ENCODE measurements at places on chromosomes 16 and 17.

DNA sequence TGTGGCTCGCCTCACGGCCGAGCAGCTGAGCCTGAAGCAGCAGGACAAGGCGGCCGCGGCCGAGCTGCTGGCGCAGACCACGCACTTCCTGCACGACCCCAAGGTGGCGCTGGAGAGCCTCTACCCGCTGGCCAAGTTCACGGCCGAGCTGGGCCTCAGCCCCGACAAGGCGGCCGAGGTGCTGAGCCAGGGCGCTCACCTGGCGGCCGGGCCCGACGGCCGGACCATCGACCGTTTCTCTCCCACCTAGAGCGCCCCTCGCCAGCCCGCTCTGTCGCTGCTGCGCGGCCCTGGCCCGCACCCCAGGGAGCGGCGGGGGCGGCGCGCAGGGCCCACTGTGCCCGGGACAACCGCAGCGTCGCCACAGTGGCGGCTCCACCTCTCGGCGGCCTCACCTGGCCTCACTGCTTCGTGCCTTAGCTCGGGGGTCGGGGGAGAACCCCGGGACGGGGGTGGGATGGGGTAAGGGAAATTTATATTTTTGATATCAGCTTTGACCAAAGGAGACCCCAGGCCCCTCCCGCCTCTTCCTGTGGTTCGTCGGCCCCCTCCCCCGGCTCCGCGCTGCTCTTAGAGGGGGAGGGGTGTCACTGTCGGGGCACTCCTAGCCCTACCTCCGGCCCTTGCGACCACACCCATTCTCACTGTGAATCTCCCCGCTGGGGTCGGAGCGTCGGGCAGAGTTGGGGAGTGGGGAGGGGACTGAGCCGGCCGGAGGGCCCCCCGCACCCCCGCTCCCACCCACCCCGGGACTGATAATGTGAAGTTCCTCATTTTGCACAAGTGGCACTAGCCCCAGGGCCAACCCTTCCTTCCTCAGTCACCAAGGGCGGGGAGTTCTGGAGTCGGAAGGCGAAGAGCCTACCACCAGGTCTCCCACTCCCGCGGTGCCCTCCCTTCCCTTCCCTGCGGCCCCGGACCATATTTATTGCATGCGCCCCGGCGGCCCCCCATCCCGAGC, 4.0 kb downstream of the HIC1 start:
- H3K27ac ChIP-seq: peak overlapping the region; percentile 36
- peaks cover 11% of the 10 kb centered on the region for H3K27me3 ChIP-seq
- DNase-seq: peak; percentile 88

DNA sequence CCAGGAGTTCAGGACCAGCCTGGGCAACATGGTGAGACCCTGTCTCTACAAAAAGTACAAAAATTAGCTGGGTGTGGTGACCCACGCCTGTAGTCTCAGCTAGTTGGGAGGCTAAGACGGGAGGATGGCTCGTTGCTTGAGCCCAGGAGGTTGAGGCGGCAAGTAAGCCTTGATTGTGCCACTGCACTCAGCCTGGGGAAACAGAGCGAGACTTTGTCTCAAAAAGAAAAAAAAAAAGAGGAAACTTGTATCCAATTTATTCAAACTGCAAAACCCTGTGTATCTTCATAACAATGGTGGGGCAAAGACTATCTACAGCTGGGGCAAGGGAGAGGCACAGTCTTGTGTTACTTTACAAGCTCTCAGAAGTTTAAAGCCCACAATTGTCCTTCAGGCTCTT, 21.5 kb downstream of the GRB7 start:
- peaks cover 12% of the 10 kb centered on the region for H3K27me3 ChIP-seq
- H3K36me3 ChIP-seq: no peaks in the 10 kb centered on the region
- peaks cover 11% of the 10 kb centered on the region for H3K4me1 ChIP-seq
- no peak for DNase-seq

DNA sequence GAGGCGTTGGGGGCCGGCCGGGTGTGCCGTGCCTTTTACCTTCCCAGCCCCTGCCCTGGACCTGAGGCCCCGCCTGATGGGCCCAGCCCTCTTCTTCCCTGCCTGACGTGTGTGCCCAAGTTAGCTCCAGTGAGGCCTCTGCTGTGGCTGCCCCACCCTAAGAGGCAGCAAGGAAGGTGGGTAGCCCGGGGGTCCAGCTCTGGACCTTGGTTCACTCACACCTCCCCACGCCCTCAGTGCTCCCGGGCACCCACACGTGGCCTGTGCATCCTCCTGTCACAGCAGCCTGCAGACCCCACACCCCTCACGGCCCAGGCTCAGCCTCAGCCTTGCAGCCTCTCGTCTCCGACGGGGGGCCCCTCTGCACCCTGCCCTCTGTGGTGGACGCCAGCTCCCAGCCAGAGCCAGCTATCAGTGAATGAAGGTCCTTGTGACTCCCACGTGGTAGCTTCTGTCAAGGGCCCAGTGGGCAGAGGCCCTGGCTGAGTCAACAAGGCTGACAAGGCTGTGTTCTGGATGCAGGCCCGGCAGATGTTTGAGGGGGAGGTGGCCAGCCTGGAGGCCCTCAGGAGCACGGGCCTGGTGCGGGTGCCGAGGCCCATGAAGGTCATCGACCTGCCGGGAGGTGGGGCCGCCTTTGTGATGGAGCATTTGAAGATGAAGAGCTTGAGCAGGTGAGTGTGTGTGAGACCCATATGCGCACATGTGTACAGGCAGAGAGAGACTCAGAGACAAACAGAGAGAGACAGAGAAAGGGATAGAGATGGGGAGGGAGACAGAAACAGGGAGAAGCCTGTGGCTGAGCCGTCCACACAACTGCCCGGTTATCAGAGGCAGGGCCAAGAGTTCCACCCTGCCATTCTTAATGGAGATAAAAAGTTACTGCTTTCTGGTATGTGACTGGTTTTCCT, 2.8 kb downstream of the FN3K start:
- no peak overlapping the region for H3K4me3 ChIP-seq
- H3K36me3 ChIP-seq: peaks cover 39% of the 10 kb centered on the region
- peaks cover 17% of the 10 kb centered on the region for H3K4me1 ChIP-seq
- H3K27me3 ChIP-seq: no peaks in the 10 kb centered on the region

- H3K27me3 ChIP-seq: no peaks in the 10 kb centered on the region
- no peak overlapping the region for H3K27ac ChIP-seq
- peak; percentile 32 for DNase-seq
These were observed 26.2 kb downstream of the USP43 start for GRCh38 chr17:9671559-9671958.

DNA sequence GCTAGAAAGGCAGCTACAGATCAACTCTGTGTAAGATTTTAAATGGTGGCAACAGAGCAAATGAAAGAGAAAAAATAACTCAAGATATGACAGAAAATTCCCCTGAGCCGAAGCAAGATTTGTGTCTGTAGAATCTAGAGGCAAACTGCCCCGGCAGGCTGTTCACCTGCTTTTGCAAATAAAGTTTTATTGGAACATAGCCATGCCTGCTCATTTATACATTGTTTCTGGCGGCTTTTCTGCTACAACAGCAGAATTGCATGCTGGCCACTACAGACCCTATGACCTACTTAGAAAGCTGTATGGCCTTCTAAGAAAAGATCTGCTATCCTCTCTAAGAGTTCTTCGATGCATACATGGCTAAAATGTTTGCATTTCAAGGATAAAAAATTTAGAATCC, 119.5 kb downstream of the SALL1 start:
- H3K36me3 ChIP-seq: no peaks in the 10 kb centered on the region
- no peak for DNase-seq
- no peaks in the 10 kb centered on the region for H3K4me1 ChIP-seq
- no peak overlapping the region for H3K4me3 ChIP-seq
- H3K27ac ChIP-seq: no peak overlapping the region

DNA sequence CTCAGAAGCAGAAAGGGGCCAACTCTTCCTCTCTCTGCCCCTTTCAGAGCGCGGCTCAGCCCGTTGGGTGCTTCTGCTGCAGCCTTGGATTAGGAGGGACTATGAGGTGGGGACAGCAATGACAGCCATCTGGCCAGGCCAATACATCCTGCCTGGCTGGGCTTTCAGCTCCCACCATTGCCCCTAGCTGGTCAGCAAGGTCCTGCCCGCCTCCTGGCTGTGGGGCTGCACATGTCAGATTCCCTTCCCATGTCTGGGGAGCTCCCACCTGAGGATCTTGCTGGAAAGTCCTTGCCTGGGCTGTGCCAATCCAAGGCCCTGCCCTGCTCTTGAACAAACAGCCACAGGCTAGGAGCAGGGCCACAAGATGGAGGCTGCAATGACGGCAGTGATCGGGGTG, 8.3 kb downstream of the TRIM65 start:
- peaks cover 38% of the 10 kb centered on the region for H3K36me3 ChIP-seq
- no peak overlapping the region for H3K4me3 ChIP-seq
- no peaks in the 10 kb centered on the region for H3K27me3 ChIP-seq
- no peak overlapping the region for H3K27ac ChIP-seq

DNA sequence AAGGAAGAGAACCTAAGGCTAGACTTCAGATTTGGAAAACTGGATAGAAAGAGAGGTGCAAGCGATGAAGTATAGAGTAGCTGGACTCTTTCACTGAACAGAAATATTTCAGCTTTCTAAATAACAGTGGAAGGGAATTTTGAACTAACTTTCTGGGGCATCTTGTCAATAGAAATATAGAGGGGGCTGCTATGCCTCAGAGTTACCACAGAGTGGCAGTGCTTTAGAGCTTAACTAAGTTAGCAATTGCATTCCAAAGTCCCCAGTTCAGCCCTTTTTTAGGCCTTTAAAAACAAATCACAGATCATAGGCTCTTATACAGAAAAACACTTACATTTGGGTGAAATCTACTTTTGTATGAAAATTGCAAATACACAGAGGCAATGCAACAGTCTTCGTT, 154.2 kb upstream of the CDH8 start:
- no peak for DNase-seq
- H3K27me3 ChIP-seq: no peaks in the 10 kb centered on the region
- H3K4me1 ChIP-seq: no peaks in the 10 kb centered on the region
- no peak overlapping the region for H3K4me3 ChIP-seq

Data from suprapubic skin (tissue), 4 donors.